ENCODE measurements at places on chromosomes 11 and 22.

DNA sequence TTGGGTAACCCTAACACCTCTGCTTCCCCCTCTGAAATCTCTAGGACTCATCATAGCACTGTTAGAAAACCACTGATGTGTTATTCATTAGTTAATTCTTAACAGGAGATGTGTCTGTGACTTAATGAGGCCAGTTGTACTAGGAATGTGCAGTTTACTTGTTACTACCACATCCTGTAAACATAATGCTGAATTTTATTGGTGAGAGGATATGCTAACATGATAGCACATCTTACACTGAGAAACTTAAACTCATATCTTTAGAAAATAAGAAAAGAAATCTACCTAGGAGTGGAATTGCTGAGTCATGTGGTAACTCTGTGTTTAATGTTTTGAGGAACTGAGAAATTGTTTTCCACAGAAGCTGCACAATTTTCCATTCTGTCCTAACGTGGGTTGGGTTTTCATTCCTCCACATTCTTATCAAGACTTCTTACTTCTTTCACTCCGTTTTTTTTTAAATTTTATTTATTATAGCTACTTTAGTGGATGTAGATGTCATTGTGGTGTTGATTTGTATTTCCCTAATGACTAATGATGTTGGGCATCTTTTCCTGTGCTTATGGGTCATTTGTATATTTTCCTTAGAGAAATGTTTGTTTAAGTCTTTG, 33.7 kb downstream of the RNF121 start:
- no peak for DNase-seq

GRCh38 chr11:1839204-1839923, 583 bp downstream of the TNNI2 start:
- DNase-seq: no peak

DNA sequence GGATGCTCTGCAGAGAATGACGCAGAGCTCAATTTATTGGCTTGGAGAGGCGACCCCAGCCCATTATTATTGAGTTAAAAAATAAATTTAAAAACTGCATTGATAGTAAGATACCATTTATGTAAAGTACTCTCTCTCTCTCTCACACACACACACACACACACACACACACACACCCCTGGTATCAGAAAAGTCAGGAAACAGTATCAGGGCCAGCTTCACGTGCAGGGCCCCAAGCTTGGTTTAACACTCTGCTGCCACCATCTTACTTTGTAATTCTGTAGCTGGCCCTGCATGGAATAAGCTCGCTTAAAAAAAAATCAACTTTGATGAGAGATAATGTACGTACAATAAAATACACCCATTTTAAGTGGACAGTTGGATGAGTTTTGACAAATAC, 59.8 kb upstream of the CD5 start:
- no peak for DNase-seq

GRCh38 chr22:22406445-22407027, 102.0 kb downstream of the ZNF280B start:
- DNase-seq: no peak

DNA sequence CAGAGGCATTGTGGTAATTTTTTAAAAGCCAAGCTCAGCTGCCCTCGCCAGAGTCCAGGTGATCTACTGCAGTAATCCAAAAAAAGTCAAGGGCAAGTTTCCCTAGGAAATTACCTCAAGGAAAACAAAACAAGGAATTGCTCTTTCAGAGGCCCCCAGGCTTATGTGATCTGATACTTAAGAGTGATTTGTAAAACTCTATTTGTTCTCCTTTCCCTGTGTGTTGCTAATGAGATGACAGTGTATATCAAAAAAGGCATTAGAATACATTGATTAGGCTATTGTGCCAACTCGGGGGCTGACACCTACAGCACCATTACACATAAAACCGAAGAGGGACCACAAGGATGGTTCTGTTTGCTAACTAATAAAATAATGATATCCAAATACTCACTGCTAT, 44.5 kb upstream of the CHRM4 start:
- DNase-seq: no peak
